ENCODE measurements at places on chromosomes 4 and X.

- DNase-seq = no peak
Measured at GRCh38 chrX:111086591-111087006, 9.4 kb upstream of the PAK3 start.

- no peak for DNase-seq
Measured at GRCh38 chr4:13530823-13531624, 13.3 kb downstream of the NKX3-2 start.

DNA sequence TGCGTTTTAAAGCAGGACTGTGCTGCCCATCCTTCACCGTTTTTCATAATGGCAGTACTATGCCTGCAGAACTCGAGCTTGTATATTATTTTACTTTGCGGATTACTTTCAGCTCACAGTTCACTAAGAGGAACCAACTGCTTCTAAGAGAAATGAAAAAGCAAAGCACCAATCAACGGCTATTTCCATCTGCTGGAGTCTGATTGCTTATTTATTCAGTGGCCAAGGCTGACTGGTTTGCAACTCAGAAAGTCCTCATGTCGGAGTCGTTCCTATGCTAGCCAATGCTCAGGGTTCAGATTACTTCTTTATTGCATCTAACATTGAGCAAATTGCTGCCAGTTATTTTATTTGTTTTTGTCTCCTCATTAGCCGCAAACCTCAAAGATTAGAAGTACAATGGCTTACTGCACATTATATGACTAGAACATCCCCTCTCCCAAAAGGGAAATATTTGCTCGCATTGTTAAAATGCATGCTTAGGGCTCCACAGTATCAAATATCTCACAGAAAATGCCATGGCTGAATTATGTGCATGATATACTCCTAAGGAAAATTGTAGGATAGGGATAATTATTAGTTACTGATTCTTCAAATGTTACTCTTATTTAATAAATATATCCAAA lies 1628.2 kb upstream of the ADGRL3 start:
- DNase-seq = peak; percentile 74

- no peak for DNase-seq
Measured at GRCh38 chr4:183729069-183729406, 69.9 kb downstream of the TRAPPC11 start.

DNA sequence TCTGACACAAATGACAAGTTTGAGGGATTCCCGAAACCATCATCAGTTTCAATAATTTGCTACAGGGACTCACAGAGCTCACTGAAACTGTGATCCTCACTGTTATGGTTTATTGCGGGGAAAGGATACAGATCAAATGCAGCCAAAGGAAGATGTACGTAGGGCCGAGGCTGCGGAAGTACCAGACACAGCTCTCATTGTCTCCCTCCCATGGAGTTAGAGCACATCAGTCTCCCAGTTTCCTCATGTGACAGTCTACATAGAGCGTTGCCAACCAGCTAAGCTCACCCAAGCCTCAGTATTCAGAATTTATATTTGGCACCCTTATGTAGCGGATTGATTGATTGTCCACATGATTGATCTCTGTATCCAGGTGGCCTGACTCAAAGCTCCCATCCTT lies 137.8 kb upstream of the TENM3 start:
- no peak for DNase-seq

GRCh38 chr4:45621971-45622370 lies 501.9 kb downstream of the GABRG1 start:
- DNase-seq = no peak

DNA sequence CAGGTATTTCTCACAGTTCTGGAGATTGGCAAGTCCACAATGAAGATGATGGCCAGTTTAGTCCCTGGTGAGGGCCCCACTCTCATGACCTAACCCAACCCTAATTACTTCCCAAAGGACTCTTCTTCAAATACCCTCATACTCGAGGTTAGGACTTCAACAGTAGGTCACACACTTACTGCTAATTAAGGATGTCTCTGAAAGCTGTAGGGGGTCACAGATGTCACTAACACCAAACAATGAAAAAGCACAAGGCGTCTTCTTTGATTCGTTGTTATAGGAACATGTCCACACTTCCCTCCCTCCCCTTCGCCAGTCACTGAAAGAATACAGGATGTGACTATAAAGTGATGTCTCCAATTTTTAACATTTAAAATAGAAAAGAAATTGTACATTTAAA lies 309.7 kb downstream of the PACRGL start:
- DNase-seq = no peak

DNA sequence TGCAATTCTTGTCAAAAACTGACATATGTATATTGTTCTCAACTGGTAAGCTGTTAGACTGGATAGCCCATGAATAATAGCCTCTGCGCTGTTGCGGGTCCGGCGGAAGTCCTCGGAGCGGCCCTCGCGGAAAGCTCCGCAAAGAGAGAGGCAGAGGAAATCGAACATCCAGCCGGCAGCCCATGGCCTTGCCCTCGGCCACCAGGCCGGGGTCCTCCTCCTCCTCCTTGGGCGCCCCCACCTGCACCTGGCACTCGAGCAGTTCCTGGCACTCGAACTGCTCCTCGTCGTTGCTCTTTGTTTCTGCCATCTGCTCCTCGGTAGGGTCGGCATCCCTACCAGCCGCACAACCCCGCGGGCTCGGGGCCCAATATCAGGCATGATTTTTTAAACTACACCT lies 1176.3 kb downstream of the PCDH18 start:
- no peak for DNase-seq

GRCh38 chrX:37349221-37350033 lies at the start of gene PRRG1:
Gene PRRG1, plus strand, starts transcription at chrX:37349364. Its CDS starts 56,886 bp downstream, at chrX:37406250.
- DNase-seq = peak; percentile 18

DNA sequence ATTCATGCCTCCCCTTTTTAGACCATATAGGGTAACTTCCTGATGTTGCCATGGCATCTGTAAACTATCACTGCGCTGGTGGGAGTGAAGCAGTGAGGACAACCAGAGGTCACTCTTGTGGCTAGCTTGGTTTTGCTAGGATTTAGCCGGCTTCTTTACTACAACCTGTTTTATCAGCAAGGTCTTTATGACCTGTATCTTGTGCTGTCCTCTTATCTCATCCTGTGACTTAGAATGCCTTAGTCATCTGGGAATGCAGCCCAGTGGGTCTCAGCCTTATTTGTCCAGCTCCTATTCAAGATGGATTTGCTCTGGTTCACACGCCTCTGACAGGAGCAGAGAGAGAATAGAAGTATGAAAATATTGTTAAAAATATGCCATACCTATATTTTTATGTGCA lies 355.7 kb downstream of the ADGRL3 start:
- DNase-seq = no peak

GRCh38 chr4:143488687-143489086 lies 24.8 kb upstream of the SMARCA5 start:
- no peak for DNase-seq

DNA sequence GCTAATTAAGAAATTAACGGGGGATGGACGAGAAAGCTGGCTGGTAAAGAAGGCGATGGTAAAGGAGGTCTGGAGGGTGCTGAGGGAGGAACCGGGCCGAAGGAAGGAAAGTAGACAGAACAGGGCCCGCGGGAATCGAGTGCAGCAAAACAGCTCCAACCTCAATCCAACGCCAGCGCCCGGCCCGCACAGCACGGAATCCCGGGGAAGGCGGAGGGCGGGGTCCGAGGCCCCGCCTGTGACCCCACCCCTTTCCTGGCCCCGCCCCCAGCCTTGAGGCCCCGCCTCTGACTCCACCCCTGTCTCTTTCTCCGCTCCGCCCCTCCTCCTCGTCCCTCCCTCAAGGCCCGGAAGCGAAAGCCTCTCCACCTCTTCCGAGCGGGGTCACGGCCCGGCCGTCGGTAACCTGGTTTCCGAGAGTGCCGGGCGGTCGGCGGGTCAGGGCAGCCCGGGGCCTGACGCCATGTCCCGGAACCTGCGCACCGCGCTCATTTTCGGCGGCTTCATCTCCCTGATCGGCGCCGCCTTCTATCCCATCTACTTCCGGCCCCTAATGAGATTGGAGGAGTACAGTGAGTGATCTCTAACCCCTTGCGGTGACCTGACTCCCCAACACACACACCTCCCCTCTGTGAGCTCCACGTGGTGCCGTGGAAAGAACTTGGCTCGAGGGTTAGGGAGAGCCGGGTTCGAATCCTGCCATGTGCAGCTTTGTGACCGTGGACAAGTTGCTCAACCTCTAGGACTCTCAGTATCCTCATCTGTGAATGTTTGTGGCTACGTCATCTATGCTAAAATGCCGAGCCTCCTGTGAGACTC lies at the start of gene SMIM20:
Gene SMIM20 (plus strand): TSS at position 370 of the 819 bp plus-strand sequence. CDS start 94 bp downstream, at position 464.
- peak; percentile 91 for DNase-seq

GRCh38 chr4:142292231-142292630 lies 553.9 kb downstream of the INPP4B start:
- no peak for DNase-seq

DNA sequence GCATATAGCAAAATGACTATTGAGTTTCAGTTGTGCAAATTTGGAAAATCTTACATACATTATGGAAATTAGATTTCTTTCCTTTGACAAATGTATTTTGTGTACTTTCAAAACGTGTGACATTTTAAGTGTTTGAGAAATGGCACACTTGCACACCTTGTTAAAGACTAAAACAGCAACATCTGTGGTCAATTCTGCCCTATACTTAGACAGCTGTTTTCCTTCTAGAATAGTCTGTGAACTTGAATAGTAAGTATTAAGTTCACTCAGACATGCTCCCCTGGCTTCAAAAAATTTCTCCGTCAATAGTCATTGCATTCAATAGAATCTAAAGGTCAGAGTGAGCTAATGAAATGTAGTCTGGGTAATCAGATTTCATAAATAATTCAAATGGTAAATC lies 21.7 kb upstream of the TBC1D9 start:
- no peak for DNase-seq

- DNase-seq = no peak
Measured at GRCh38 chr4:16858275-16858752, 40.1 kb downstream of the LDB2 start.

GRCh38 chrX:46755671-46756070 lies 3.2 kb downstream of the SLC9A7 start:
- DNase-seq = no peak

GRCh38 chr4:40630335-40631021 lies 814 bp upstream of the RBM47 start:
- DNase-seq = no peak

- no peak for DNase-seq
Measured at GRCh38 chr4:139961344-139961946, 192.5 kb downstream of the MAML3 start.

DNA sequence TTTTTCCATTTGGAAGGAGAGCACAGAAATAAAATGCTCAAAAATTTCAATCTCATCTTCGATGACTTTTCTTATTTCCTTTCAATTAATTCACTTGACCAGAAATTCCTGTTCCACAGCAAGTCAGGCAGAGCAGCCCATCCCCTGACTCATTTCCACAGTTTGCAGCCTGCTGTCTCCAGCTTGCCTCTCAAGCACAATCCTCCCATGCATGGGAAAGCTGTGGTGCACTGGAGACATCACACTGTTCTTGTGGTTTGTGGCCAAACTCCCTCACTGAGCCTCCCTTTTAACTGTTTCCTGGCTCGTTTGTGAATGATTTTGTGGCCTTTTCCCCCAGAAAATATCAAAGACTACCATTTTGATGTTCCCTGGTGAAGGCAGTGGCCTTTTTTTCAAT lies 114.0 kb upstream of the ENPEP start:
- no peak for DNase-seq

GRCh38 chr4:147933779-147934178 lies 201.9 kb downstream of the ARHGAP10 start:
- no peak for DNase-seq

GRCh38 chr4:89860971-89861370 lies 24.0 kb upstream of the SNCA start:
- no peak for DNase-seq

DNA sequence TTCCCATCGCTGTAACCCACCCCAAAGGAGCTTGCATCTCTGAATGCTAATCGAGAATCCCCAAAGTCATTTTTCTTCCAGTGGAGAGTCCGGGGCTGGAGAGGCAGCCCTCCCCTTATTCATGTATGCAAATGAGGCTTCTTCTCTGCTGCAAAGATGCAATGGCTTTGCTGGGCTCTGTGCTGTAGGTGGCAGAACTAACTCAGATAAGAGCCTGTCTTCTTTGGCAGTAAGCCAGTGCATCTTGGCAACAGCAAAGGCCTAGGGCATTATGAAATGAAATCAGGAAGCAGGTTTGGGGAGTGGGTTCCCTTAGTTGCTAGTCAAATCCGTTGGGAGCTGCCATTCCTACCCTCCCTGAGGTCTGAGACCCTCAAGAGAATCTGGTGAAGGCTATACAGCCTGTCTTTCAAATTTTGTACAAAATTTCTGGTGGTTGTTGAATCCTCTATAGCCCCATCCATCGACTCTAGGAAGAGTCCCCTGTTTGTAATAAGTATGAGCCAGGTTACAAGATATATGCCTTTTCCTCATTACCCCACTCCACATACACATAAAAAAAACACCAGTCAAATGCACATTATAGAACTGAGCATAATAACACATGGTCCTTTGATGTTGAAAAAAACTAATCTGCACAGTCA lies 290.6 kb upstream of the TAPT1 start:
- DNase-seq = no peak
